ENCODE measurements at places on chromosomes 5 and 9.

DNA sequence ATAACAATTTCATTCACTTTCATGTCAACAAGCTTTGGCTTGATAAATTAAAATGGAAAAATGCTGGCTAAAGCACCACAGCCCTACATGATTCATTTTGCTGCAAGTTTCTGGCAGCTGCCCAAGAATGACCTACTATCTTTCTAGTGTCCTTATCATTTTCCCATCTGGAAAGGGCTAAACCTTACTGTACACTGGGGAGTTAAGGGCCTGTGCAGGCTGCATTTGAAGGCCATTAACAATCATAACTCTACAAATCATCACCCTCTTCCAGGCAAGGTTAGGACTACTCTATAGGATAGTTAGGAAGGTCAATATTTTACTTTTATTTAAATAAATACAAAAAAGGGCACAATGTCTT, 579.7 kb upstream of the ZNF608 start:
- no peak for DNase-seq

DNA sequence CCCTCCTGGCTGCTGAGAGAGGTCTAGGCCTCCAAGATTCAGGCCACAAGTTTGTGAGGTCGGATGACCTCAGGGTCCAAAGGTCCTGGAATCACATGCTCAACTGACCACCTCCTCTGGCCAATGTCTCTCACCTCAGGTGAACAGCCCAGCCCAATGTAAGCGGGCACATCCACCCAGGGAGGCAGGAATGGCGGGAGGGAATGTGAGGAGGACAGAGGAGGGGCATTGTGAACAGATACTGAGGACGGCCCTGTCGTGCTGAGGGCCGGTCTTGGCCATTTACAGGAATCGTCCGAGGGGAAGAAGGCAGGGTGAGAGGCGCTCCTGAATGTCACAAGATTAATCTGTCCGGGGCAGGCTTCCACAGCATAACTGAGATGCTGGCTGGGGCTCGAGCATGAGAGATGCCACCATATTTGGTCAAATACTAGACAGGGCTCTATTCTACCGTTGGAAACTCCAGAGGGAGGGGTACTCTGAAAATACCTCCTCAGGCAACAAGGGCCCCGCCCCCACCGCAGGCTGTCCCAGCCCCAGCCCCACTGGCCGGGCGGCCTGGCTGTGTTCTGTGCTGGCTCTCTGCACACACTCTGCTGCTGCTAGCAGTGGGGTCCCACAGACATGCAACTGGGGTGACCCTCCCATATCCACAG, 1.5 kb upstream of the IL17B start:
- DNase-seq = no peak

DNA sequence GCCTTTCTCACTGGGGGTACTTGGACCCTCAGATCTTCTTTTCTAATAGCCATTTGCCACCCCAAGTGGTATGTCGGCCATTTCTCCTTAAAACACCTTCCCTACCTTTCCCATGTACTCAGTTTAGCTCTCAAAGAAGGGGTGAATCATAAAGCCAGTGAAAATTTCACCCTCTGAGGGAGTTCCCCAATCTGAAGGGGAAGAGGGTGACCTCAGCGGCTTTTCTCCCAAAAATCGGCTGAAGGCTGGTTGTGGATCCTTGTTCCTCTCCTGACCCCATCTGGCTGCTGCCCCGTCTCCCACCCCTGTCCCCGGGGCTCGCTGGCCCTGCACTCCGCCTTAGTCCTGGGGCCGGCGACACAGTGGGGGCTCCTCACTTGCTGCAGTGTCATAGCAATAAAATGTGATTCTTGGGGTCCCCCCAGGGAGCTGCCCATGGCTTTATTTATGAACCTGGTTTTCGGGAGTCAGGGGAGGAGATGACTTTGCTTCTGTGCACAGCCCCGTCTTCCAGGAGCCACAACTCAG, 17.3 kb upstream of the LTC4S start:
- DNase-seq = no peak

DNA sequence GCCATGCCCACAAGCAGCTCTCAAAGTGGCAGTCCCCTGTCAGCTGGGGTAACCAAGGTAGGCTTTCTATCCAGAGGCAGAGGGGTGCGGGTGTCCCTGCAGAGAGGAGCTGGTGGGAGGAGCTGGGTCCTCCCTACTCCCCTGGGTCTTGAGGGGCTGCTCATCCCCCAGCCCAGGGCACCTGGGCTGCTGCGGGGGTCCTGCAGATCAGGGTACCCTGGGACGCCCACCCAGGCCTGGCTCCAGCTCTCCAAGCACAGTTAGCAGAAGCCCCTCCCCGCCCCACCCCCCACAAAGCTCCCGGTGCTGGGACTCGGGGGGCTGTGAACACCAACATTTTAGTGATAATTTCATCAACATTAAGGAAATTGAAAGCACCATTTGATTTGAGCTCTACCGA, 29.8 kb downstream of the VAV2 start:
- DNase-seq = no peak

GRCh38 chr9:115106642-115107041, 11.3 kb downstream of the TNC start:
- no peak for DNase-seq

DNA sequence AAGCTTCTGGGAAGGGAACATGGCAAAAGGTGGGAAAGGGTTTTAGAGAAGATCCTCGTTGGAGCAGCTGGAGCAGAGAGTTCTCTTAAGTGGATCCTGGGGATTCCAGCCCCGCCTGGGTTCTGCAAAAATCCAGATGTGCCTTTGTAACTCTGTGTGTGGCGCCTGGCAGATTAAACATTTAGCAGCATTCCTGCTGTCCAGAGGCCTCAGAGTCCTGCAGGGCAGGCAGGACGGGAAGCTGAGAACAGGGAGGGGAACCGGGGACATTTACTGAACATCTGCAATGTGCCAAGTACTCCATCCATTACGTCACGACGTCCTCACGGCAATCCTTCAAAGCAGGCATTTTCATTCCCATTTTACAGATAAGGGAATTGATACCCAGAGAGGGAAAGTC, 6.0 kb downstream of the EIF4E1B start:
- DNase-seq = no peak

DNA sequence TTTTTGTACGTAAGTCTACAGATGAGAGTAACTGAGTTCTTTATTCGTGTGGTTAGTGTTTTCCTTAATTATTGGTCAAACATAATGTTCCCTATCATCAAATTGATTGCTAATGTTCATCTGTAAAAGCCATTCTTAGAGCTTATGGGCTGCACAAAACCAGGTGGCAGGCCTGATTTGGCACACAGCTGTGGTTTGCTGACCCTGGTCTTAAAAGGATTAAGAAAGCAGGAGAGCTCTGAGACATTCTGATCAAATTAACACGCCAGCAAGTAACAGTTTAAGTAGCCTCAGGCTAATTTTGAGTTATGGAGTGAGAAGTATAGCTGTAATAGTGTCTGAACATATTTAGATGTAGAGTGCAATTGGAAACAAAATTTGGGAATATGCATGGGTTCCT, 63.2 kb downstream of the PRR16 start:
- DNase-seq = no peak

GRCh38 chr9:131620764-131621520, 75.6 kb downstream of the PRRT1B start:
- DNase-seq = no peak

GRCh38 chr9:16640649-16641048, 229.8 kb downstream of the BNC2 start:
- DNase-seq = no peak

DNA sequence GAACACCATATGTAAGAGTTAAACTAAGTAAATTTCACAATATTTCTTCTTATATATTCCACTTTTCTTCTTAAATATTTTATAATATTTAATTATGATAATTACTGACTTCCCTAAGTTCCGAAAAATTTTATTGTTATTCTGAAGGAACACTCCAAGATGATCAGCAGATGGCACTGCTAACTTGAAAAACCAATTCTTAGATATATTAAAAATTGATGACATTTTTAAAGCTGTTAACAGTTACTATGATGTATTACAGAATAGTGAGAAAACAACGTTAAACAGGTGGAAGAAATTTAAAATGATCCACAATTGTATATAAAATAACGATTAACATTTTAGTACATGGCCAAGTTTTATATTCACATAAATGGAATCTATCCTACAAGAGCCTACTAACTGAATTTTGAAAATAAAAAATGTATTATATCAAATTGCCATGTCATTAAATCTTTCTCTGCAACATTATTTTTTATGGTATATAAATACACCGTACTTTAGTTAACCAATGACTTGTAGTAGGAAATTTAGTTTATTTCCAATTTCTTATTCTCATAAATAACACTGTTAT, 30.1 kb upstream of the MUSK start:
- DNase-seq = no peak

- no peak for DNase-seq
These were observed 135.7 kb upstream of the PHYKPL start for GRCh38 chr5:178368274-178368673.

DNA sequence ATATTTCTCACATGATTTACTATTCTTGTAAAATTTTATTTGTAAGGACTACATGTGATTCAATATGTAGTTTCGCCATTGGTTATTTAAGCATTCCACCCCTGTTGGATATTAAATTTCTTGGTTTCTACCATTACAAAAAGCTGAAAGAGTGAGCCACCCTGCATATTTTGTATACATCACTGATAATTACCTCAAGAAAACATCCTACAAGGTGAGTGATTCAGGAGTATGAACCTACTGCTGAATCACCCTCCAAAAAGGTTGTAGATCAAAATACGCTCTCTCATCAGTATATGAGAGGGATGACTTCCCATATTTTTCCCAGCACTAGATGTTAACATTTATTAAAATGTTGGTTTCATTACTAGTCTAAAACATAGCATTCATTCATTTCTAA, 454.3 kb upstream of the WWC1 start:
- DNase-seq = no peak

DNA sequence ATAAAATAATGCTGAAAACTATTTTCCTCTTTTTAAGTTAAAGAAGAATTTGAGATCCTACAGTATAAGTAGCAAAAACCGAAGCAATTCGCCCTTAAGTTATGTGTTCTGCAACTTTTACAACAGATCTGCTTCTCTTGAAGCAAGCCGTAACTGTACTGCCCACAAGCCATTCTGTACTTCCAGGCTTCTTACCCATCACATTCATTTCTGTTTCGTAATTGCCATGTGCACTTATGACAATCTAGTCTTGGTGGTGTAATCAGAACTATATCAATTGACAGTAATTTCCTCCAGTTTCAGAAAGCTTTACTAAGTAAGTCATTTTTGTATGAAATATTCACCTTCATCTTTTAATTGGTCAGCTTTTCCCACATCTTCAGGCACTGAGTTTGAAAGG, 13.8 kb downstream of the SGTB start:
- DNase-seq = no peak

GRCh38 chr9:5608298-5609225, 20.3 kb upstream of the RIC1 start:
- no peak for DNase-seq

- DNase-seq = no peak
These were observed 165.0 kb downstream of the FBXL7 start for GRCh38 chr5:15664961-15665360.

DNA sequence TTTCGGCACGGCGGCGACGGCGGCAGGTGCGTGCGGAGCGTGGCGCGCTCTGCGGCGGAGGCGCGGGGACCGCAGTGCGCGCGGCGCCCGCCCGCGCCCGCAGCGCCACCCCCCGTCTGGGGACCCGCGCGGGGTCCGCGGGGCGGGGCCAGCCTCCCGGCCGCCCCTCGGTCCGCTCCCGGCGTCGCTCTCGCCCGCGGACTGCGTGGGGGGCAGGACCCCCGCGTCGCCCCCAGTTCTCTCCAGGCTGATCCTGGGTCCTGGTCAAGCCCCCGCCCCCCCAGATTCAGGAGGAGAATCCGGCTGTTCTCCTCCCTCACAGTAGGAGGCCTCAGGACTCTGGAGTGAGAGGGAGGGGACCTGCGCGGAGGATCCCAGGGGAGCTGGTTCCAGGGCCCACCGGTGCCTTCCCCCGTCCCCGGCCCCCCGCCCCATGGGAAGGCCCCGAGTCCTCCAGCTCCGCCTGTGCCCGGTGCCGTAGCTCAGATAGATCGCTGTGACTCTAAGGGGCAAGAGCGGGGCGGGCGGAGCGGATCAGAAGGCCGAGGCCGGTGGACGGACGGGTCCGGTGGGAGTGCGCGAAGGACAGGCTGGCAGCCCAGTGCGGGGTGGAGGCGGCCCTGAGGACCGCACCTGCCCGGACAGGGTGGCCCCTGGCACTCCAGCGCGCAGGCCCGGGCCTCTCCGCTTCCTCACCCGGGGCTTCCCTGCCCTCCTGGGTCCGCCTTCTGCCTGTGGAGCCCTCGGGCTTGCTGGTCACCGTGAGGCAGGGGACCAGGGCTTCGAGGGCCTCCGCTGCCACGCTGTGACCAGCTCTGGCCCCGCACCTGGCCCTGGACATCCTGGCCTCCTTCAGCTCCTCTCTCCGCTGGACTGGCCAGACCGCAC, at the start of gene RNF208:
TSS of gene RNF208 (minus strand) at position 51 of the 888 bp plus-strand sequence. CDS start 1,028 bp downstream, outside the sequence.
- no peak for DNase-seq

DNA sequence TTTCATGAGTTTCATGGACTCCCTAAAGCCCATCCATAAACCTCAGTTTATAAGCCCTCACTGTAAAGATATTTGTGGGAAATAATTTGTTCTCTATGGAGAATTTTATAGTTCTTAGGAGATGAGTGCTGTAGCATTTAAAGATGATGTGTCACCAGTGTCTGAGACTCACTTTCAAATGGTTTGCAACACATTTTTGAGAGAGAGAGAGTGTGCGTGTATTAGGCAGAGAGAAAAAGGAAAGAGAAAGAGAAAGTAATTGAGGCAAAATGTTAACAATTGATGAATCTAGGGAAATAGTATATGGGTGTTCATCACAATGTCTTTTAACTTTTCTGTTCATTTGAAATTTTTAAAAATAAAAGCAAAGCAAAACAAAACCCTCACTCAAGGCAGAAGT, 479.0 kb downstream of the ZSWIM6 start:
- DNase-seq = no peak

DNA sequence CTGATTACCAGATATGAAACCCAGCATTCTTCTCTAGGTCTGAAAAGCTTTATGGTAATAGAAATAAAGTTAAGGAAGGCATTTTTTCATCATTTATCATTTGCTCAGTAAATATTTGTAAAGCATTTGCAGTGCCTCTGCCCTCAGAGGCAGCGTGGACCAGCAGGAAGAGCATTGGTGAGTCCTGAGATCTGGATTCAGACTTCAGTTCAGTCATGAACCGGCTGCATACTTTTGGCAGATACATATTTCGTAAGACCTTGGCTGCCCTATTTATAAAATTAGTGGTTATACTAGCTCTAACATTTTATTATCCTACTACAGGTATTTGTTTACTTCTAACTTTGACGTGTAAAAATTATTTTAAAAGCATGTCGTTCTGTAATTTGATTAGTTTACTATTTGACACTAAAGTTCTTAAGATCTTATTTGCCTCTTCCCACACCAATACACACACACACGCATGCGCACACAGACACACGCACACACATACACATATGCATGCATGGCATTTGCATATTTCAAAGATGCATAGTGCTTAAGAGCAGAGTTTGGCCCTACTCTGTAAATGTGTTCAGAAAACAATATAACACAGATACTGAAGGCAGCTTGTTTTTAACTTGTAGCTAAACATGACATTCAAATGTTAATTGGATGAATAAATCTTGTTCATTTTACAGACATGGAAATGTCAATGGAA, 101.9 kb downstream of the RPS23 start:
- no peak for DNase-seq

Data from stimulated activated CD8-positive, alpha-beta memory T cell treated with anti-CD3 and anti-CD28 coated beads, Interleukin-7, amount 100 ng/mL, for 1 hour (primary cell).